ENCODE measurements at places on chromosomes 11 and 22. TPM values are rescaled to one million over a fixed set of nuclear protein-coding genes. Genes with fewer than 3 reads are reported as not detected.

DNA sequence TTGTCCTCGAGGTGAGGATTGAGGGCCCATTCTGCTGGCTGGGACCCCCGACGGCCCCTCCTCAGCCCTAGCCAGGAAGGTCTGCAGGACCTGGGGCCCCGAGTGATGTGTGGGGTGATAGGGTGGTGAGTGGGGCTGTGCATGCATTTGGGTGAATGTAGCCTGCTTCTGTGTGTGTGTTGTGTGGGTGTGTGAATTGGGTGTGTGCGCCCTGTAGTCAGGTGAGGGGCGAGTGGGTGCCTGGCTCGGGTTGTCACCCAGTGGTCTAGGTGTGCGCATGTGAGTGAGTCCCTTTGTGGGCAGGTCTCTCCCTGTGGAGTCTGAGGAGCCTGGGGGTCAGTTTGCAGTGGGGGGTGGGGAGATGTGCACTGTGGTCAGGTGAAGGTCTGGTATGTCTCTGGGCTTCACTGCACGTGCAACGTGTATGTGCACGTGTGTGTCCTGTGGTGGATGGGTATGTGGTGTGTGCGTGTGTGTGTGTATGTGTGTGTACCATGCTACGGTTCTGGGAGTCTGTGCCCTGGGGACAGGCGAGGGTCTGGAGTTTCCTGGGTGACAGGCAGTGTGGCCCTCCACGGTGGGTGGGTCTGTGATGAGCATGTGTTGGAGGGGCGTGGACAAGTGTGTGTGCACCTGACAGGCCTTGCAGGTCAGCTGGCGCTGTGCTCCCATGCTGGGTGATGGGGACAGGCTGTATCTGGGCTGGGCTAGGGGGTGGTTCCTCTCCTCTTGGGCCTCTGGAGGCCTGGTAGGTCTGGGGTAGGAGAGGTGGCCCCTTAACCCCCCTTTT is 1.0 kb downstream of the TMEM151A start:
- no peak for DNase-seq

DNA sequence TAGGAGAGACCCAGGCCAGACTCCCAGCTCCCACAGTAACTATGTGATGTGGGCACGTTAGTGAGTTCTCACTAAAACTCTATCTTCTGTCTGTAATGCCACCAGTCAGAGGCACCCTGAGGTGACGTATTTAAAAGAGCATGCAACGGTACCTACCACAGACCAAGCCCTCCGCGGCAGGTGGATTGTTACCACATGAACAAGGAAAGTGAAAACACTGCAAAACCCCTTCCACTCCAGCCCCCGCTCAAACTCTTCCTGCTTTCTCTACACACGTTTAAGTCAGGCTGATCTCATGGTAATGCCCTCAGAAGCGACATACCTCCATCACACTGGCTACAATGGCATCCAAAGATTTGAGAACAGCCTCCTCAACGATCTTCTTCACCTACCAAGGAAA is 36.7 kb downstream of the SERPIND1 start:
- DNase-seq = no peak

DNA sequence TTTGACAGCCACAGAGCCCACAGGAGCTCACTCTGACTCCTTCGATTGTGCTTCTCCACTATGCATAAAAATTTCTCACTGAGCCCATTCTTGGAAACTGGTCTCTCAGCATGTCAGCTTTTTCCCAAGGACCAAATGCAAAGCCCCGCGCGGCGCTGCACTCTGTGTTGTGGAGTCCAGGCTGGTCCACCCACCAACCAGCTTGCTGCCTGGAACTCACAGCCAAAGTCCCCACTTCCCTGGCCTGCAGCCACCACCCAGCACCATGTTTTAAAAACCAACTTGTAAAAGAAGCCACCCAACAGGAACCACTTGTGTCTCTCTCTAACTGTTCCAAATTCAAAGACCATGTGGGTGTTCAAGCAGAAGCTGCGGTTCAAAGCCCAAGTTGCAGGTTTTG is 124.4 kb downstream of the SPATA19 start:
- no peak for DNase-seq

The PHLDA2 gene
- 1.2 TPM for total RNA-seq

The PLAAT2 gene
- not detected for total RNA-seq

The GAB2 gene
- total RNA-seq = 33.6 TPM

The CHEK1 gene
- 52.7 TPM for total RNA-seq

DNA sequence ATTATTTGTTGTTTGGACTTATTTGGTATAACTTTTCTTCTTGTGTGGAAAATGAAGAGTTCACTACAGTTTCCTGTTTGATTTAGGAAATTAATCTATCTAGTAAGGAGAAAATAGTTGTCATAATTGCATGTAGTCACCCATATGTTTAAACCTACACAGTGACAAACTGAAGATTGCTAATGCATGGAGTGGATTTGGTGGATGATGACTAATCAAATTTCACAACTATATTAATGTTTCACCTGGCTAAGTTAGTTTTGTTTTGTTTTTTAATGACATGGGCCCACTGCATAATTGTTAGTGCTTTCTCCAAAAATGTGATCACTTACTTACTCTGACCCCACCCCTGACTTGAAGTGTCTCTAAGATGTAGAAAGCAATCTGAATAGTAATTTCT is 170.6 kb downstream of the DYNC2H1 start:
- DNase-seq = no peak

All from progenitor cell of endocrine pancreas (in vitro differentiated cells).